Neural crest cell (in vitro differentiated cells): ENCODE measurements at places on chromosomes 16 and 17. TPM values are rescaled to one million over a fixed set of nuclear protein-coding genes. Genes with fewer than 3 reads are reported as not detected.

GRCh38 chr16:87325423-87325858, 8.2 kb upstream of the C16orf95 start:
- H3K27me3 ChIP-seq: no peaks in the 10 kb centered on the region
- H3K27ac ChIP-seq: no peak overlapping the region
- no peak for DNase-seq

GRCh38 chr17:45578516-45579455, 88.3 kb upstream of the PLEKHM1 start:
- H3K27me3 ChIP-seq: no peaks in the 10 kb centered on the region
- no peak overlapping the region for H3K27ac ChIP-seq

DNA sequence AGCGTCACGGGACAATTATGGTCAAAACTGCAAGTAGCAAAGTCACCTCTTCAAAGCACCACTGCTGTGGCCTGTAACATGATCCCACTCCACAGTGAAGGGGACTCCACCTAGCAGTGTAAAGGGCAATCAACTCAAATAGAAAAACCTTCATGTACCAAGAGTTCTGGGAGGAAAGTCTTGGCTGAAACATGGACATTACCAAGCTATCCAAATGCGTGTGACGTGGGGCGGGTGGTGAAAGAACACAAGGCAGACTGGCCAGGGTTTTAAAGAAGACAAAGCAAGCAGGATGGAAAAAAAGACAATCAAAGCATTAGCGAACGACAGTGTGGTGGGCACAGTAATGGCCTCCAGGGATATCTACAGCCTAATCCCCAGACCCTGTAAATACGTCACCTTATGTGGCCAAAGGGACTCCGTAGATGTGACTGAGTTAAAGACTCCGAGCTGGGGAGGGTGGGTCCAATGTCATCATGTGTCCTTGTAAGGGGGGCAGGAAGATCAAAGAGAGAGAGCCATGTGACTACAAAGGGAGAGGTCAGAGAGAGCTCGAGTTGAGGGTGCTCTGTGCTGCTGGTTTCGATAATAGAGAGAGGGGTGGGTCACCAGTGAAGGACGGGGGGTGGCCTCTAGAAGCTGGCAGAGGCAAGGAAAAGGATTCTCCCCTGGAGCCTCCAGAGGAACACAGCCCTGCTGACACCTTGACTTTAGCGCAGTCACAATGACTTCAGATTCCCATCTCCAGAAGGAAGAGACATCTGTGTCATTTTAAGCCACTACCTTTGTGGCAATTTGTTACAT, 6.0 kb downstream of the HSDL1 start:
- no peak for DNase-seq
- H3K4me3 ChIP-seq: peak overlapping the region; percentile 63
- H3K4me1 ChIP-seq: peaks cover 61% of the 10 kb centered on the region
- peak overlapping the region; percentile 76 for H3K27ac ChIP-seq

DNA sequence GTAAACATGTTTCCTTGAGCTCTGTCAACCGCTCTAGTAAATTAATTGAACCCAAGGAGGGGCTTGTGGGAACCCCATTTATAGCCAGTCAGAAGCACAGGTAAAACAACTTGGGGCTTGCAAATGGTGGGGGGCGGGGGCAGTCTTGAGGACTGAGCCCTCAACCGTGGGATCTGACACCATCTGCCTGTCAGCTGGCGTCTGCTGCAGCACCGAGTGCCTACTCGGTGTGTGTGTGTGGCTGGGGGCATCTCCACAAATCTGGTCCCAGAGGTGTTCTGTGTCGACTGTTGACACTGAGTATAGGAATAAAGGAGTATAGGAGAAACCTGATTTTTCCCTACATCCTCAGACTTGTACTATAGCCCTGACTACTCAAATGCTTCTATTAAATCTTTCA, 20.6 kb downstream of the CREBBP start:
- H3K27ac ChIP-seq: no peak overlapping the region
- no peak for DNase-seq
- H3K36me3 ChIP-seq: no peaks in the 10 kb centered on the region

DNA sequence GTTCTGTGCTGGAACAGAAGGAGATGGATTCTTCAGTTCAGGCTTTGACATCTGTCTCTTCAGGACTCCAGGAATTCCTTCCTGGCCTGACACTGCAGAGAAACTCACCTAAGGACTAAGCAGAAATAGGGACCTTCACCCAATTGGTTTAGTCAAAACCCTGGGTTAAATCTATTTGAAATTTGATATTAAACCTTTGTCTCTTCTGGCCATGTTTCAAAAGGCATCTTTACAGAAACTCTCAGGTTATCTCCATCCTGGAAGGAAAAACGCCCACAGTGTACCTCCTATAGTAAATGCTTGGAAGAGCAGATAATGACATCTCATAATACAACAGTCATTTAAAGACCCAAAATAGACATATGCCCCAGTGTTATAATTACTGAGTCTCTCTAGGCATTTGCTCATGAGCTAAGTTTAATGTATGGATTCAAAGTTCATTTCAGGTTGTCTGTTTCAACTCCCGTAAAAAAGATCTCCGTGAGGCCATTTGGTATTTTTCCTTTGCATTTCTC, 5.6 kb upstream of the HOXB4 start:
- peaks cover 41% of the 10 kb centered on the region for H3K4me1 ChIP-seq
- H3K4me3 ChIP-seq: peak overlapping the region; percentile 56
- H3K27ac ChIP-seq: no peak overlapping the region
- peaks cover 7% of the 10 kb centered on the region for H3K36me3 ChIP-seq
- no peak for DNase-seq

- H3K27me3 ChIP-seq: peaks cover 2% of the 10 kb centered on the region
- peaks cover 7% of the 10 kb centered on the region for H3K36me3 ChIP-seq
- no peak overlapping the region for H3K4me3 ChIP-seq
- no peak for DNase-seq
These were observed 5.5 kb downstream of the CNTNAP1 start for GRCh38 chr17:42687707-42688320.

DNA sequence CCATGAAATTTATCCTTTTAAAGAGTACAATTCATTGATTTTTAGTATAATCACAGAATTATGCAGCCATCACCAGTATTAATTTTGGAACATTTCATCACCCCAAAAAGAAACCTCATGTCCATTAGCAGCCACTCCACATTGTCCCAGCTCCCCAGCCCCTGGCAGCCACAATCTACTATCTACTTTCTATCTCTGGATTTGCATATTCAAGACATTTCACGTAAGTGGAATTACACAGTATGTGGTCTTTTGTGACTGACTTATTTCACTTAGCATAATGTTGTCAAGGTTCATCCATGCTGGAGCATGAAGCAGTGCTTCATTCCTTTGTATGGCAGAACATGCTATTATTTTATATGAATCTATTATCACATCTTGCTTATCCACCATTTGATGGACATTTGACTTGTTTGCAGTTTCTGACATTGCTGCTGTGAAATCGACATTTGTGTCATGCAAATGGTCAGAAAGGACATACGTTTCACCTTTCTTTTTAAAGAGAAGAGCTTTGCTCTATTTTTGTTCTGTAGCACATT, 10.7 kb downstream of the METTL9 start:
- no peak overlapping the region for H3K4me3 ChIP-seq
- peaks cover 38% of the 10 kb centered on the region for H3K4me1 ChIP-seq
- no peaks in the 10 kb centered on the region for H3K36me3 ChIP-seq
- DNase-seq: no peak
- no peaks in the 10 kb centered on the region for H3K27me3 ChIP-seq

- H3K36me3 ChIP-seq: no peaks in the 10 kb centered on the region
- no peak for DNase-seq
- peaks cover 48% of the 10 kb centered on the region for H3K4me1 ChIP-seq
- H3K27ac ChIP-seq: peak overlapping the region; percentile 98
These were observed 335 bp downstream of the TMEM11 start for GRCh38 chr17:21213638-21214014.

DNA sequence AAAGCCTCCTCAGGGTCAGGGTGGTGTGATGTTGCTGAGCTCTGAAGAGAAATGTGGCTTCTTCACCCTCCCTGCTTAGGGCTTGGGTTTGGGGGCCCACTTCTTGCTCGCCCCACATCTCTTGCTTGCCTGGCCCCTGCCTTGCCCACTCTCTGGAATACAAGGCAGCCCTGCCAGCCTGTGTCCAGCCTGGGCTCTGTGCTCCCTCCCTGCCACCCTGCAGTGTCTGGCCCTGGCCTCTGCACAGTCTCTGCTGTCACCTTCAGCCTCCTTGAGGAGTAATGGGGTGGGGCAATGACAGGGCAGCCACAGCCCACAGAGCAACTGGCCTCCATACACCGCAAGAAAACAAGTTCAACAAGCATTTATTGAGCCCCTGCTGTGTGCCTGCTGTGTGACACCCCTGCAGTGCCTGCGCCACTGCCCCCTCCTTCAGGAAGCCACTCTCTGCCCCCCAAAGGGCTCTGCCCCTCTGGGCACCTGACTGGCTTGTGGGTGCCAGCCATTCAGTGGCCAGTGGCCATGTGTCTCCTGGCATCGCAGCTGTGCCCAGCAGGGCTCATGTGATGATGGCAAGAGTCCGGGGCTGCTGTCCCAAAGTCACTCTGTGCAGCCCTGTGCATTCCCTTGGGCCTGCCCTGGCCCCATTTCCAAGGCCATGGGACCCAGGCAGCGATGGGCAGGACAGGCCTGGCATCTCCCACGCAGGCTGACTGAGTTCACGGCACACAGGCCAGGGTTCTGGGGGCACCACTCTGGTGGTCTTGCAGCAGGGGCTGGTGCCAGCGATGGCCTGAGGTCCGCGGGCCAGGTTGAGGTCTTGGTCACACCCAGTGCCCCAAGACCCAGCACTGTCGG, 240.8 kb downstream of the KATNIP start:
- H3K4me1 ChIP-seq: no peaks in the 10 kb centered on the region
- H3K36me3 ChIP-seq: no peaks in the 10 kb centered on the region
- H3K27ac ChIP-seq: no peak overlapping the region
- H3K4me3 ChIP-seq: no peak overlapping the region
- H3K27me3 ChIP-seq: peaks cover 17% of the 10 kb centered on the region

DNA sequence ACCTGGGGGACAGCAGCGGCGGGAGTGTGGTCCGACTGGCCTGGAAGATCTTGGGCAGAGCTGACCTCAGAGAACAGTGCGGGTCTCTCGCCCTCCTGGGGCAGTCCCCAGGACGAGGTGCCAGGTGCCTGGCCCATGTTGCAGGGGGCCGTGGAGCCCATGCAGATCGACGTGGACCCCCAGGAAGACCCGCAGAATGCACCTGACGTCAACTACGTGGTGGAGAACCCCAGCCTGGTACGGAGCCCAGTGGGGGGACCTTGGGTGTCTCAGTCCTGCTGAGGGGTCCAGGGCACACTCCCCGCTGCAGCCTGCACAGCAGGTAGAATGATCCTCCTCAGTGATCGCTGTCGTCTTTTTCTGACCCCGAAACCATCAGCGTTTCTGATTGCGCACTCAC, 1.4 kb downstream of the GPS1 start:
- no peaks in the 10 kb centered on the region for H3K4me1 ChIP-seq
- H3K4me3 ChIP-seq: peak overlapping the region; percentile 87
- H3K27ac ChIP-seq: no peak overlapping the region
- H3K27me3 ChIP-seq: no peaks in the 10 kb centered on the region
- no peak for DNase-seq
- no peaks in the 10 kb centered on the region for H3K36me3 ChIP-seq

DNA sequence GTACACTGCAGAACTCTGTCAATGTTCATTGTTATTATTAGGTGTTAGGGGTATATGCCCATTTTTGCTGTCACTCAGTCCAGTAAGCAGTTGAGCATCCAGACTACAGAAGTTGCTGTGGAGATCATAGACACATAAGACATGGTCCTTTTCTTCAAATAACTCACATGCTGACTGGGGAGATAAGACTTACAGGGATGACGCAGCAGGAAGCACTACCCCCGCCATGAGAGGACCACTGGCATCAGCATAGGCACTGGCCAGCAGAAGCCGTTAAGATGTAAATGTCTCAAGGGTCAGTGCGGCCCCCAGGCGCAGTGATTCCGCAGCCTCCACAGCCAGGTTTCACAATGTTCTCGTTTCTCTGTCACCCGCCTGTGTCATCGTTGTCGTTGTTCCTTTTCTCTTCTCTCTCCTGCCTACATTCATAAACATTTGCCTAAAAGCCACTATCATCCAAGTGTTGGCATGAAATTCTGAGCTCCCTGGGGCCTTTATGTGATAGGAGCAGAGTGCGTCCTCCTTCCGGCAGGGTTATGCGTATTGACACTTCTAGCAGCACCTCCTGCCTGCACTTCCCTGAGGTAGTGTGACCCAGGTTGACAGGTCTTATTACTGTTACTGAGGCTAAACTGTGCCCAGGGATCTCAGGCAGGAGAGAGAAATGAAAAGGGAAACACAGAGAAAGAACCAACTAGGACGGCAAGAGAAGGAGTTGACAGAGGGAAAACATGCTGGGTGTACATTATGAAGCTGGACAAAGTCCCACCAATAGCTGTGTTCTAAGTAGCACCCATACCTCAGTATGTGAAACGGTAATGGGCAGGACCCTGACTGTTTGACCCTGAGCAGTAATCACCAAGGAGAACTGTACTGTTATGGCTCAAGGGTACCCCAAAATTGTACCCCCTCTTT, 17.9 kb downstream of the TANGO6 start:
- H3K4me3 ChIP-seq: no peak overlapping the region
- no peaks in the 10 kb centered on the region for H3K4me1 ChIP-seq
- peak overlapping the region; percentile 65 for H3K27ac ChIP-seq
- no peaks in the 10 kb centered on the region for H3K27me3 ChIP-seq
- H3K36me3 ChIP-seq: peaks cover 7% of the 10 kb centered on the region

- no peaks in the 10 kb centered on the region for H3K4me1 ChIP-seq
- no peak for DNase-seq
These were observed 81.8 kb upstream of the DNAJA2 start for GRCh38 chr16:47055136-47055885.

DNA sequence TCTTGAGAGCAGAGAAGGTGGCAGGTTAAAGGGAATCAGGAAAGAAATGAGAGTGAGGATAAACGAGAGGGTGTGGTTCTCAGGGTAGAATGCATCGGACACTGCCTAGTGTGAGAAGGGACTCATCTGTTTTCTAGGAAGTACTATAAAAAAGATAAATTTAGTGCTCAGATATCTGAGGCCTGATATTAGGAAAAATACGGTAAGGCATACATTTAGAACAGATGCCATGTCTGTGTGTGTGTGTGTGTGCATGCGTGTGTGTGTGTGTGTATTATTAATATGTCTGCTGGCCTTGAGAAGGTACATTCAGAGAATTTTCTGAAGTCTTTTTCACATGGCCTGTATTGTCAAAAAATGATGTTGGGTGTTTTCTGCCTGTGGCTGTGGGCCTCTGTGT, 414.8 kb downstream of the MAF start:
- H3K27me3 ChIP-seq: peaks cover 8% of the 10 kb centered on the region
- H3K27ac ChIP-seq: peak overlapping the region; percentile 7
- H3K4me3 ChIP-seq: no peak overlapping the region
- DNase-seq: no peak

- H3K4me1 ChIP-seq: no peaks in the 10 kb centered on the region
- no peak overlapping the region for H3K27ac ChIP-seq
- no peak overlapping the region for H3K4me3 ChIP-seq
- DNase-seq: no peak
These were observed 7.7 kb upstream of the SRRM2 start for GRCh38 chr16:2744711-2745110.

The ABCC6 gene
- total RNA-seq: 0.77 and 2.2 TPM in 2 replicates

The LAT gene
- 4.9 and 6.2 TPM in 2 replicates for total RNA-seq

The CCNF gene
- 66.1 and 67.5 TPM in 2 replicates for total RNA-seq
